ENCODE measurements at places on chromosomes 11 and 22.

DNA sequence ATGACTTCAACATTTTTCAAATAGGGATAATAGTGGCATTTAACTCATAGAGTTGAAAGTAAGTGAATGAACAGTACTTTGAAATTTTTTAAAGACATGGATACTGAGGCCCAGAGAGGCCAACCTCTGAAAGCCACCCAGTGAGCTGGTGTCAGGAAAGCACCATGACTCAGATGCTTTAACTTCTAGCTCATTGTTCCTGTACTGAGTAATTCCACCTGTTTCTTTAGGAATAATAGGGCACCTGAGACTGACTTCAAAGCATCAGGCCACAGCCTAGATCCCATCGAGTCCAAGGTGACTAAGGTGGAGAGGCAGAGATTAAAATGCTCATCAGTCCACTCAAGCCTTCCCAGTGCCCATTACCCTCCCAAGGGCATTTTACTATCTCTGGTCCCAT is 491.8 kb upstream of the TENM4 start:
- DNase-seq, result no peak

GRCh38 chr11:61560751-61561150 is 20.1 kb downstream of the SYT7 start:
- no peak for DNase-seq

DNA sequence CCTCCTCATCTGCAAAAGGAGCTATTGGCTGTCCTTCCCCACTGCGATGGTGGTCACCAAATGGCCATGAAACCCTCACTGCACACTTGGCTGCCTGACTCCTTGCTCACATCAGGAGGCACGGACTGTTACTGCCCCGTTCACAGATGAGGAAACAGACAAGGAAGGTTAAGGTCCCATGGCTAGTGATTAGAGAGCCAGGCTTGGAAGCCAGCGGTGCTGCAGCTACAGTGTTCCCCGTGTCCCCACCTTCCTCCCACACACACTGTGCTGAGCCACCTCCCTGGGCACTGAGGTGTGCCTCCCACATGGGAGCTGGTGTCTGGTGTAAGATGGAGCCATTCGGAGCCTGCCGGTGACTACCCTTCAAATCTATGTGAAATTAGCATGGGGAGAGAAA is 2.6 kb downstream of the ARHGAP8 start:
- no peak for DNase-seq

DNA sequence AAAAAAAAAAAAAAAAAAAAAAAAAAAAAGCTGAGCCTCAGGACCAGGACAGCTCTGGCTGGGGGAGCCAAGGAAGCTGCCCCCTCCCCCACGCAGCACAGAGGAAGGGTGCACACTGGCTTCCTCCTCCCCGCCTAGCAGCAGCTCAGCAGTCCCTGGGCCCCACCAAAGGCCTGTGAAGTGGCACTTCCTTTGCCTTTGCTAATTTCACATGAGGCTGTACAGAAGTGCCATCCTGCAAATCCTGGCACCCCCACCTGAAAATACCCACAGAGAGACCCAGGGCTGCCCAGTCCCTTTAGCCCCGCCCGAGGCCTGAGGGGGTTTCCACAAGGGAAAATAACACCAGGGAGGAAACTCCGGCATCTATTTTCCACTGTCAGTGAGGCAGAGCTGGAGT is 3.9 kb downstream of the RHOG start:
- DNase-seq, result peak; percentile 74

DNA sequence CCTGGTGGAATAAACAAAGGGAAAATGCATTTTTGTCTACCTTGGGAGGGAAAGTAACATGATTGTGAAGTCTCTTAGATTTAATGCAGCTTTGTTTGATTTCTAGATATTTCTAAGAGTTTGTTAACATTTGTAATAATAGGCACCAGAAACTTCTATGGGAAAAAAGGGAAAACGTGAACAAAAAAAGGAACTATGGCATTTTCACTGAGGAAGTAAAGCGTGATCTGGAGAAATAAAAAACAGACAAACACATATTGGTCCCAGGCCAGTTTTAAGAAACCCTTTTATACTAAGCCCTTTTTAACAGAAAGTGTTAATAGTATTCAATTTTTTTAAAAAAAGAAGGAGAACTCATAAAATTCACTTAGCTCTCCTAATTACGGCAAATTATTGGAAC is 6.9 kb upstream of the MS4A7 start:
- no peak for DNase-seq

DNA sequence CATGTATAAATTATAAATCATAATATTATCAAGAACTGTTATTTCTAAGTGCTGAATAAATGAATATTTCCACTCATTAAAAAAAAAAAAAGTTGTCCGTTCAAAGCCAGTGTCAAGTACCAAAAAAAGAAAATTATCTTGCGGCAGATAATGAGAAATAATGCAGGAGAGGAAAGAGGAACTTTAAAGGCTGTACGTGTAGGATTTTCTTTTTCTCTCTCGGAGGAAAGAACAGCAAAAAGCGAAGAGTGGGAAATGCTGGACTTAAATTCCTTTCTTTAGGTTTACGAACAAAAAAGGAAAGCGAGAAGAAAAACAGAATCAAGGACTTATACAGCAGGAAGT is 999 bp upstream of the CCDC83 start:
- DNase-seq, result no peak

- DNase-seq, result no peak
These were observed 24.7 kb downstream of the NCF4 start for GRCh38 chr22:36885474-36885873.

GRCh38 chr11:115721296-115721995 is 217.2 kb upstream of the CADM1 start:
- DNase-seq, result no peak

DNA sequence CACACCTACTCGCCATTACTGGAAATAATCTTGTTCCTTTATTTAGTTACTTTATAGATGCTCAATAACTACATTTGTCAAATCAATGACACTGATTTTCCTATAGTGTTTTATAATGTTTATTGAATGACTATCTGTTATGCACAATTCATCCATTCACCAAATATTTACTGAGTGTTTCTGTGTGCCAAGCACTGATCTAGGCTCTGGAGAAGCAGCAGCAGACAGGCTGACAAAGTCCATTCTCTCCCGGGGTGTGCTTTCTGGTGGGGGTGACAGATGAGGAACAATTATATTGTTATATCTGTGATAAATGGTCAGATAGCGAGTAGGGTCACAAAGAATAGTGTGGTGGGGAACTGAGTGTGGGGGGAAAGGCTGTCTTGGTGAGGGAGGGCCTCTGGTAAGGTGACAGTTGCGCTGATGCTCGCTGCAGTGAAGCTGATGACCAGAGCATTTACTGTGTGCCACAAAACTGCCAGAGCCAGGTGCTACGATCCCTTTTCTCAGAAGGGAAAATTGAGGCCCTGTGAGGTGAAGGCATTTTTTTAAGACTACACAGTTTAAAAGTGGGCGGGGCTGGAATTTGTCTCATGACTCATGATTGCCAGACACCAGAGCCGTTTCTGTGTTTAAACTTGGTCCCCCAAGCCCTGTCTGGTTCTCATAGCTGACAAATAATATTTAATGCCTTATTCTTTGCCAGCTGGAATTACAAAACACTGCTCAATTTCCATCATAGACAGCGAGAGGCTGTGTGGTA is 10.2 kb downstream of the PACS1 start:
- peak; percentile 11 for DNase-seq

DNA sequence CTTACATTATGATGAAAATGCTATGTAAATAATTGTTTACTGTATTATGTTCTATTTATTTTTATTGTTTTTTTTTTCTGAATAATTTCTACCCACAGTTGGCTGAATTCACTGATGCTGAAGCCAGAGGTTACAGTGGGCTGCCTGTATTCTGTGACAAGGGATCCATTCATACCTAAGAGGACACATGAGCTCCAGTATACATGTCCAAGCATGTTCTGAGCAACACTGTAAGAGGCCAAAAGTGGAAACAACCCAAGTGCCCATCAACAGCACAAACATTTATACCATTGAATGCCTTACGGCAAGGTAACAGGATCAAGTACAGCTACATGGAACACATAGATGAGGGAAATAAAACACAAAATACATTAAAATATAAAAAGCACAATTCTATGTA is 1.4 kb upstream of the SRSF8 start:
- DNase-seq, result no peak

DNA sequence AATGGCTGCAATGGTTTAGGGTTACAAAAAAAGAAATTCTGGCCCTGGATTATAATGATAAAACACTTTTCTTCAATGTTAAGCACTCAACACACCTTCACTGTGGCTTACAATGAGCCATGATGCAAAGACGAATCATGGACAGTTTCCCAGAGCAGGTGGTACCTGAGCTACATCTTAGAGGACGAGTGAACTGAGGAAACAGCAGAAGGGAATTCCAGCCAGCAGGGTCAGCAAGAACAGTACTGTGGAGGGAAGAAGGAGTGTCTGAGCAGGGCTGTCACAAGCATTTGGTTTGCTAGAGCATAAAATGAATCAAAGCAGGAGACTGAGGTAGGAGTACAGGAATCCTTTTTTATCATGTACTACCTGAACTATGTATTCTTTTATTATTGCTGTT is 332.8 kb upstream of the C11orf87 start:
- DNase-seq, result no peak

- DNase-seq, result no peak
These were observed 468.0 kb downstream of the OPCML start for GRCh38 chr11:133064152-133064877.

DNA sequence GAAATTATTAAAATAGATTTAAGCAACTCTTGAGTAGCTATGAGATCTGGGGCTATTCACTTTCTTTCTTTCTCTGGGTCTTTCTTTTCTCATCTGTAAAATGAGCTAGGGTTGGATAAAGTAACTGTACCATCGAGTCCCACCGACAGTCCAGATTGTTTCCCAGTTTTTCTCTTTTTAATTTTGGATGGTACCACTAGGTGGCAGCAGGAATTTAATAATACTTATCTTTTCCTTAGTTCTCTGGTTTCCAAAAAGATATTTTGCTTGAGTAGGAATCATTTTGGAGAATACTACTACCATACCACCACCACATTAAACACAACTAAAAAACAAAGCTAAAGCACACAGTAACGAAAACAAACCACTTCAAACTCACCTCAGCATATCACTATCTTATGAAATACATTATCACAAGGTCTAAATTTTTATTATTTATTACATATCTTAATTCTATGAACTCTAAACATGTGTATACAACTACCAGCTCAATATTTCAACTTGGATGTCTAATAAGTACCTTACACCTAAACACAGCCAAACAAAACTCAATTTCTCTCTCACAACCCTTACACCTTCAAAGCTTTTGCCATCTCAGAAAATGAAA is 584.0 kb downstream of the KCNA4 start:
- DNase-seq, result peak; percentile 33

DNA sequence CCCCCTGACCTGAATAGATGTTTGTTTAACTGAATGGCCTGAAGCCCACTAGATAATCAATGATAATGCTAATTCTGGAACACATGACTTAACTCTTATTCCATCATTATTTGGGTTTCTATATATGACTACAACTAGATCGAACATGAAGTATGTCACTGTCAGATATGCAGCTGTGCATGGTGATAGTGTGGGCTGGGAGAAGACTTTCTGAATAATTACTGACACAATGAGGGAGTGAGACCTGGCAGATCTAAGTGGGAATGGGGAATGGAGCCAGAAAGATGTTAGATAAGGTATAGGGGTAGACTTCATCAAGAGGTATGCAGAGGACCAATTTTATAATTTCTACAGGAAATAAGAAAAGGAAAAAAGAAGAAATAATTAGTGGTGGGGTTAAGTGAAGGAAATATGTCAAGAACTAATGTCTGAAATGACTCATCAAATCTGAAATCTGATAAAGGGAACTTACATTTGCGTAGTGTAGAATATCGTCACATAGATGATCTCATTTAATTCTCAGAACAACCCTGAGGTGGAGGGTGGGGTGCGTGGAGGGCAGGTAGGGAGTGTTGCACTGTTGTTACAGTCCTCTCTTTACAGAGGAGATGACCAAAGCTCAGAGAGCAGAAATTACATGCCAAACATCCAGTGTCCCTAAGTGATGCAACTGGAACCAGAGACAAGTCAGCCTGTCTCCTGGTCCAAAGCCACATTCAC is 68.2 kb upstream of the EED start:
- DNase-seq, result no peak

DNA sequence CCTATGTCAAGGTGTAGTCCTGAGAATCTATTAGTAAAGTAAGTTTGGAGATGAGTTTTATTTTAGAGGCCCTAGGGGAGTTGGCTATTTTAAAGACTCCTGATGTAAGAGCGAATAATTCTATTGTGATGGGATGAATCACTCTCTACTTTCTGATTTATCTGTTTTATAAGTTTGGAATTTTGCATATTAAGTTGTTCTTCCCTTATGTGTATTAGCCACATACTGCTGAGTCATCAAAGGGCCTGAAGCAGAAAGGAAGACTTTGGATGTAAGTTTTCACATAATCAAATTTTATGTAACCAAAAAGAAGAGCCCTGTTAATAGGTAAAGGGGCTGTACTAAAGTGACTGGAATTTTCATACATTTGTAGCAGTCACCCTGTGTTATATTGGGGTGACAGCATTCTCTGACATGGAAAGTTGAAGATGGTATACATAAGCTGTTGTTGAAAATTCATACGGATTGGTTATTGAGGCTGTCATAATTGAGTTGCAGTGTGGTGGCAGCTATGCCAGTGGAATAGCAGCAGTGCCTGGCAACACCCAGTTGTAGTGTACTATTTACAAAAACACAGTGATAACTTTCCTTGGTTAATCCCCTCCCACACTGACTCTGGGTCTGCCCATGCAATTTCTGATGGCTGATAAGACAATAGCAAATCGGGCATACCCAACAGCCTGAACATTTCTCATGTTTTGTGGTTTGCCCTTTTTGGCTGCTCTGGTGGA is 90.6 kb upstream of the NTM start:
- DNase-seq, result no peak

DNA sequence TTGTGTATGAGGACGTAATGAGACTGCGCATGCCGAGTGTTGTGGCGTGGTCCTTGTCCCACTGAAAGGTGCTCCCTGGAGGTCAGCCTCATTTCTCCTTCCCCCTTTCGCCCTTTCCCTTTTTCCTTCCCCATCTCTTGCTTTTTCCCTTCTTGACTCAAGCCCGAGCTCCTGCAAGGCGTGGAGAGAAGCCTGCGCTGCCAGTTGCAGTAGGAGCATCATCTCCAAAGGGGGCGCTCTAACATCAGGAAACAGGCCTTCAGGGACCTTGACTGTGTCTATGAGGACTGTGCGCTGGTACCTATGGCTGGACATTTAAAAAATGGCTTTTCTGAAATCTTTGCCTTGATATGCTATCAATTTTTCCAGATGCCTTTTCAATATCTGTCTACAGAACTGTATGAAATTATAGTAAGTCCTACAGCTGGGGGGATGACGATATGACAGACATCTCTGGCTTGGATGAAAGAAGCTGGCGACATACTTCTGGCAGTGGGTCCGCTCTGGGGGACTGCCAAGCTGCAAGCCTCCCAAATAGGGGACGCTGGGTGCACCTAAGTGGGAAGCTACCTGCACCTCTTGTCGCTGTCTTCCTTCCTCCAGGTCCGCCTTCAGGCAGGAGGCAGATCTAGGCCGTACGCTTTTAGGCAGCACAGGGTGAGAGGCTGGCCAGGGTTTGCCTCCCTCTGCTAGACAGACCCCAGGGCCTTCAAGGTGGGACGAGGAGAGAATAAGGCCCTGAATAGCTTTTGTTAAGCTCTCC is 96.5 kb downstream of the NXPE2 start:
- DNase-seq, result no peak

Data from Kasumi-1 (cell line).